ENCODE measurements at places on chromosomes 16 and 17. TPM values are rescaled to one million over a fixed set of nuclear protein-coding genes. Genes with fewer than 3 reads are reported as not detected.

DNA sequence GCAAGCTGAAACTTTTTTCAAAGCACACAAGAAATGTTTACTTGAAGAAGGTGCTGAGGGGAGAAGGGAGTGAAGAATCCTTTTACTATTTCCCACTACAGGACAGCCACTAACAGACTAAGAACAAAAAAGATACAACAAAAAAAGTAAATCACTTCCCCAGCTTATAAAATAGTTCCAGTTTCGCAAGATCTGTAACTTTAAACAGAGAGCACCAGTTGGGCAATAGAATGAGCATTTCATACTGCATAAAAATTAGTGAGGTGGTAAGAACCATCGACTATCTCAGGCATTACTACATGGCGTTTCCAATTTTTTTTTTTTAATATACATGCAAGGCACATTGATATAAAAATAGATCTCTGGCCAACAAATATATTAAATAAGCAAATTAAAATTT lies 11.1 kb downstream of the CRYBA1 start:
- no peak for DNase-seq

GRCh38 chr17:47254403-47254943 lies 846 bp downstream of the ITGB3 start:
- DNase-seq = no peak

DNA sequence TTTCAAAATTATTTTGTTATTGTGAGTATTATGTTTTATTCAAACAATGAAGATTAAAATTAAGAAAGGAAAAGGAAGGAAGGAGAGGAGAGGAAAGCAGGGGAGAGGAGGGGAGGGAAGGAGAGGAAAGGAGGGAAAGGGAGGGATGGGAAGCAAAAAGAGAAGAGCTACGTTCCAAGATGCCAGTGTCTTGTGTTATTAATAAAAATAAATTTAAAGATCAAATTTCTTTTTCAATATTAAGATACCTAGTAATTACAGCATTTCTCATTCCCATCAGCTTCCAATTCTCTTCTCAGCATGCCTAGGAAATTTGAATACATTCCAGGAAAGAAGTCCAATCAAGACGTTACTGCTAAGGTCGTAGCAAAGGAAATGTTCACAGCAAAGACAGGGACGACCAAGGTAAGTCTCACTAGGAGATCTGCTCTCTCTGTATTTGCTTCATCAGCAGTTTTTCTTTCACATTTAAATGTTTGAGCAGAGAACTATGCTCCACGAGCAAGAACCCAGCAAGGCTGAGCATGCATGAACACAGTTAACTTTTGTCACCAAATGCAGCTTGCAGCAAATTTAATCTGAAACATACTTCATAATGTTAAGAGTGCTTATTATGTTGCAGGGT lies 63.3 kb upstream of the HLF start:
- DNase-seq = no peak

DNA sequence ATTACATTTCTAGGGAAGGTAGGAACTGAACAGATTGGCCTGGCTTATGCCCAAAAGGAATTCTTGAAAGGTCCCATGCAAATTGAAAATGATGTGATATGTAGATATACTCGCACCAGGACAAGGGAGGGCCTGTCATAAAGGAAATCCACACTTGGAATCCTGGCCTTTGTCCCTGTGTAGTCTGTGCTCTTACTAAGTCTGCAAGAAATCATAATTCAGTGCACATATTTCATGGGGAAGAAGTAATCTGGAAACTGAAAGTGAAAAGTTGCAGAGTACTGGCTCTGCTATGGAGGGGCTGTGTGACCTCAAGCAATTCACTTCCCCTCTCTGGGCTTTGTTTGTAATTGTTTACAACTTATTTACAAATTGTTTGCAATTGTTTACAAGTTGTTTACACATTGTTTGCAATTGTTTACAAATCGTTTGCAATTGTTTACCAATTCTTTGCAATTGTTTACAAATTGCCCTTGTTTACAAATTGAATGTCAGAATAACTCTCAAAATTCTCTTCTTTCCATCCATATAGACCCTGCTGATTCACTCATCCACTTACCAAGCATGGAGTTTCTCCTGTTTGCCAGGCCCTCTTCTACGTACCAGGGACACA lies 12.9 kb downstream of the SCNN1G start:
- DNase-seq = no peak

- DNase-seq = no peak
Observed at GRCh38 chr17:76428511-76428910, 24.4 kb downstream of the UBE2O start.

GRCh38 chr16:61564716-61565115 lies 471.5 kb downstream of the CDH8 start:
- DNase-seq = no peak

TNFRSF13B gene
- polyA plus RNA-seq = 12.3 TPM

DNA sequence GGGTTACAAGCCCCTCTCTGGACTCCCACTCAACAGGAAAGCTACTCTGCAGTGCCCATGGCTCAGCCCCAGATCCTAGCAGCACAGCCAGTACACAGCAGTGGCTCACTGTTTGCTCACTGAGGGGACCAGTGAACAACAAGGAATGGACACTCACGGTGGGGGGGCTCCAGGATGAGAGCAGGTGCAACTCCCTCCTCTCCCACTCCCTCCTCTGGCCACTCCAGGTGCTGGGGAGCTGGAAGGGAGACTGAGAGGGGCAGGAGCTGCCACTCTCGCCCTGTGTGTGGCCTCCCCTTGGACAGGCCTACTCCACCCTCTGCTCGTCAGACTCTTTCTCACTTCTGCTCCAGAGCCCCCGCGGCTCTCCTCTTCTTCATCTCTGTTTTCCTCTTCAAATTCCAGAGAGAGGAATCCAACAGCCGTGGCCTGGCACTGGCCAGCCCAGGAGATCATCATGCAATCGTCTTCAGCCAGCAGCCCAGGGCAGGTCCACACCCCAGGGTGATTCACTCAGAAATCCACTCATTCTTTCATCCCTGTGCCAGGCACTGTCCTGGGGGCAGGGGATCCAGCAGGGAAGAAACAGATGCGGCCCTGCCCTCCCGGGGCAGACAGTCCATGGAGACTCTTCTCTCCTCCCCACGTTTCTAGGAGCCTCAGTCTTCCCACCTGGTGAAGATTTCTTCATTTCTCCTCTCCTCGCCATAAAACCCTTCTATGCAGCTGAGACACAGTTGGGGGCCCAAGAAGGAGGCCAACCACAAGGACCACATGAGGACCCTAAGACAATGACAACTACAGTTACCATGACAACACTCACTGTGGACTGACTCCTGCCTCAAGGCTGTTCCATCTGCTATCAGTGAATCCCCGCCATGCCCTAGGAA lies 30.7 kb downstream of the CFAP20 start:
- no peak for DNase-seq

DNA sequence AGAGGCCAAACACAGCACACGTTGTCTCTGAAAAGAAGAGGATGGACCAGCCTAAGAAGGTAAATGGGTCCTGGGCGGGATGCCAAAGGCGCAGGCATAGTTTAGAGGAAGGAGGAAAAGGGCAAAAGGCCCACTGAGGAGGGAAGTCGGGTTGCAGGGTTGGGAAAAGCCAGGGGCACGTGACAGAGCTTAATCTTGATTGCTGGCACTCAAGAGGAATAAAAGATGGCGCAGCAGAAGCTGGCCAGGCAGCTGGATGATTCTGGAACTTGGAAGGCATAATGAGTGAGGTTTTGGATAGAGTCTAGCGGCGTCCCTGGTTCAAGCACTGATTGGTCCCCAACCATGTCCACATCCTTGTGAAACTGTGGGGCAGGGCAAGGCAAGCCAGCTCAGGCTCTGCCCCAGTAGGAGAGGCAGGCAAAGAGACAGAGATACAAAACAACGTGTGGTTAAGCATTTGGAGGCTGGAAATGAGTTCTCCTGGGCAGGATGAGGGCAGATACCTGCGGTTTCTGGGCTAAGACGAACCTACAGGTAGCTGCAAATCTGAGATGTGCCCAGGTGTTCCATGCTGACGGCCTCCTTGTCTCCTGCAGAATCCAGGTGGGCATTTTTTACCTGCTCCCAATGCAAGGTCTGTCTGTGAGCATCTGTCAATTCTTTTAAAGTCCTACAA lies 52.7 kb upstream of the CIBAR2 start:
- DNase-seq = no peak

DOC2B gene
- not detected for polyA plus RNA-seq

DNA sequence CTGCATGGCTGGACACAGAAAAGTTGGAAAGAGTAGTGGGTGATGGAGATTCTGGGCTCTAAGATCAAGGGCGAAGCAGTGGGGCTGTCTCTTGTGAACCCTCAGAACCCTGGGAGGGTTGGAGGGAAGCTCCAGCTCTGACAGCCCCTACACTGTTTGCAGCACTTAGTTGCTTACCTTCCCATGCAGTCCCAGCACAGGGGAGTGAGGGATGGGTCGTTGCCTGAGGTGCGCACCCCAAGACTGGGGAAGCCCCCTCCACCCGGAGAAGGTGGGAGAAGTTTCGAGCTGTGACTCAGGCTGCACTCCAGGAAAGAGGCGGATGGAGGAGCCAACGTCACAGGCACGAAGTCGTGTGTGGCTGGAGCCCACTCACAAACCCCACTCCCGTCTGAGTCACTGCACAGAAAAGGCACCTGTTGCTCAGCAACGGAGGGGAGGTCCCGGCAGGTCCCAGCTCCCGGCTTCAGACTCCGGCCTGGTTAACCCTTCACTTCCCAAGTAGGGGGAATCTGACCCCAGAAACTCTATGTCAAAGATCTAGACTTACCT lies 60.1 kb downstream of the AIPL1 start:
- no peak for DNase-seq

OTOA gene
- not detected for polyA plus RNA-seq

CPSF4L gene
- not detected for polyA plus RNA-seq

- DNase-seq = no peak
Observed at GRCh38 chr17:64390044-64390443, 616 bp downstream of the PECAM1 start.

GRCh38 chr16:72458035-72458434 lies 286.1 kb upstream of the PMFBP1 start:
- DNase-seq = no peak

All from naive B cell (primary cell).